Renal cortical epithelial cell (primary cell): ENCODE measurements at places on chromosomes 3 and 15. TPM values are rescaled to one million over a fixed set of nuclear protein-coding genes. Genes with fewer than 3 reads are reported as not detected.
A peak's percentile ranks its signal among the peaks of the same experiment; 100 is the strongest.

Gene SAXO2
- under 0.01 and 2.3 TPM in 2 replicates for total RNA-seq

Gene NR2E3
- total RNA-seq, result 0.45 TPM in 1 of 2 replicates, not detected in the other

Gene RIOX2
- 29.6 and 40.8 TPM in 2 replicates for total RNA-seq

- DNase-seq, result no peak
These were observed 192.5 kb downstream of the WNT5A start for GRCh38 chr3:55294557-55294956.

DNA sequence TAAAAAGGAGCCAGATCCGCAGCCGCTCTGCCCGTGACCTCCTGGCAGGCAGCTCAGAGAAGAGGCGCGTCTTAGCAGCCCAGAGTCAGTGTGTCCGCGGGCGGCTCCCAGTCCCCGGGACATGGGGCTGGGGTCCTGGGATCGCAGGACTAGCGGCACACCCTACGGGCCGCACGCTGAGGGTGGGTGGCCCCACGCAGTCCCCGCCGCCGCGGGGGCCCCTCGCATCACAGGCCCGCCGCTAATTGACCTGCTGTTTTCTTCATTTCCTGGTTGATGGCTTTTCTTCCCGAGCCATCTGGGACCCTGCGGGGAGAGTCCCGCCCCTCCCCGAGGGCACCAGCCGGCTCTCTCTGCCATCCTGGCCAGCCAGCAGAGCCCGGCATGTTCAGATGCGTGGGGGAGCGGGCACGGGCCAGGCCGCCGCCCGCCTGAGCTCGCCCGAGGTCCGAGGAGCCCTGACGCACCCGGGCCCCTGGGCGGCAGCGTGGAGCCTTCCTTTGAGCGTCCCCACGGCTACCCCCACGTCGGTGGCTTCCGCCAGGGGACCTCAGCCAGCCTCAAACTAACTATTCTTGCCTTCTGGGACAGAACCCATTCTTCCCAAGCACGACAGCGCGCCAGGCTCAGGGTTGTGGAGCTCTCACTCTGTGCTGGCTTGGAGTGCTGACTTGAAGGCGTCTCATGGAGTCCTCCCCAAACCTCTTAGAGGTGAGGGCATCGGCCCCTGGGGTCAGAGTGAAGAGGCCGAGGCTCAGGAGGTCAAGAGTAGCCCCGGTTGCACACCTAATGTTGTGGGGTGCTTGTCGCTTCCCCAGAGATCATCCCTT is 34.6 kb upstream of the CACNA2D3 start:
- no peak for DNase-seq

- peak; percentile 57 for DNase-seq
These were observed 65.9 kb downstream of the GPR176 start for GRCh38 chr15:39854161-39854560.

GRCh38 chr3:88005066-88005465 is 53.7 kb downstream of the CGGBP1 start:
- peak; percentile 65 for DNase-seq

DNA sequence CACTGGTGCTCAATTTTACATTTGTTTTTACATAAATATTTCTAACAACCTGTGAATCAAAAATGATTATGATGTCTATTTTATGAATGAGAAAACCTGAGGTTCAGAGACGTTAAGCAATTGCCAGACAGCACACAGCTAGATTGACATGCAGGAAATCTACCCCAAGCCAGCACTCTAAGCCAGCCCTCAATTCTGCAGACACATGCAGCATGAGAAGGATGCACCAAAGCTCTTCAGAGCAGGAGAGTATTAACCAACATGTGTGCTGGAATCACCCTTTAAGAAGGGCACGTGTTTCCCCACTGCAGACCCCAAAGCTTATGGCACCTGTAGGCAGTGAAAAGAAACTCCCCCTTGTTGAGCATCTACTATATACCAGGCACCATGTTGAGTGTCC is 126.1 kb upstream of the ARHGEF3 start:
- no peak for DNase-seq

GRCh38 chr3:130342821-130343661 is 2.4 kb upstream of the COL6A5 start:
- DNase-seq, result no peak
